ENCODE measurements at places on chromosomes 6 and 20. TPM values are rescaled to one million over a fixed set of nuclear protein-coding genes. Genes with fewer than 3 reads are reported as not detected.

MUC21 gene
- total RNA-seq, result not detected

RCAN2 gene
- 0.43 TPM for total RNA-seq

WFDC2 gene
- total RNA-seq, result 5.0 TPM

DACT2 gene
- not detected for total RNA-seq

TPX2 gene
- total RNA-seq, result 240 TPM

SIGLEC1 gene
- 0.02 TPM for total RNA-seq

GRCh38 chr6:104396077-104396476 is 463.6 kb downstream of the HACE1 start:
- no peaks in the 10 kb centered on the region for H3K36me3 ChIP-seq
- no peak overlapping the region for H3K27ac ChIP-seq
- H3K4me1 ChIP-seq, result no peaks in the 10 kb centered on the region
- no peak for DNase-seq
- H3K4me3 ChIP-seq, result no peak overlapping the region
- no peaks in the 10 kb centered on the region for H3K27me3 ChIP-seq

DNA sequence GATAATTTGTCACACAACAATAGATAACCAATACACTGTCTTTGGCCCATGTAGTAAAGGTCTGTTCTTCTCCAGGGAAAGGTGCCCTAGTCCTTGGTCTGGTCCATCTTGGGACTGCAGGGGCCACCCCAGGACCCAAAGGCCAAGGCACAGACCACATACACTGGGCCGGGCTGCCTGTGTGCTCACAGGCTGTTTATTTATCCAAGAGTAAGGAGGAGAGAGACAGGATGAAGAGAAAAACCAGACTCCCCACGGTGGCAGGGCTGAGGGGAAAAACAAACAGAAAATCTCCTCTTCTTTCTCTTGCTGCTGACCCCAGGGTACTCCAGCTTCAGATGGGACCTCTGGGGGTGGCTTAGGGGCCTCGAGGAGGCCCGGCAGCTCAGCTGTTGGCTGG is 6.5 kb upstream of the CDK5RAP1 start:
- no peaks in the 10 kb centered on the region for H3K4me1 ChIP-seq
- H3K36me3 ChIP-seq, result peaks cover 5% of the 10 kb centered on the region
- no peaks in the 10 kb centered on the region for H3K27me3 ChIP-seq
- no peak overlapping the region for H3K4me3 ChIP-seq
- H3K27ac ChIP-seq, result no peak overlapping the region
- DNase-seq, result no peak

DNA sequence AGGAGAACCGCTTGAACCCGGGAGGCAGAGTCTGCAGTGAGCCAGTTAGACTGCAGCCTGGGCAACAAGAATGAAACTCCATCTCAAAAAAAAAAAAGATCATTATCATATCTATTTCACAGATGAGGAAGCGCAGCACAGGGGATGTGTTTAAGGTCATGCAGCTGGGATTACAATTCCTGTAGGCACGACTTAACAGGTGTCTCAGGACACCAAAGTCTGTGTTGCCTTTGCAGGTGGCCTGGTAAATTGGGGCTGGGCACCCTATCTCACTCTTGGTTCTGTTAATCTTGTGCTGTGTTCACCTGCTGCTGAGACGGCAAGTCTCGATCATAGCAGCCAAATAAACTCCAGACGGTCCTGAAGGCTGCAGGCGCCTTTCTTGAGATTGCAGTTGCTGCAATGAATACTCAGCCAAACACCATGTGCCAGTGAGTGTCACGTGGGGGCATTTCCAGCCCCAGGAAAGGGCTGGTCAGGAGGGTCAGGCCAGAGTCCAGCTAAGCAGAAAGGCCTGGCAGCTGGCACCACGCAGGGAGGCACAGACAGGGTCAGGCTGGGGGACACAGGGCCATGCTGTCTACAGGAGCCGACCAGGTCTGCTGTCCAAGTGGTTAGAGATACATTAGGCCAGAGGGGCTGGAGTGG is 55.8 kb downstream of the FGD2 start:
- no peaks in the 10 kb centered on the region for H3K27me3 ChIP-seq
- peaks cover 7% of the 10 kb centered on the region for H3K4me1 ChIP-seq
- H3K27ac ChIP-seq, result no peak overlapping the region
- no peak for DNase-seq
- no peaks in the 10 kb centered on the region for H3K36me3 ChIP-seq
- no peak overlapping the region for H3K4me3 ChIP-seq

GRCh38 chr6:125832391-125833117 is 41.8 kb downstream of the NCOA7 start:
- no peaks in the 10 kb centered on the region for H3K4me1 ChIP-seq
- no peak overlapping the region for H3K27ac ChIP-seq
- no peak overlapping the region for H3K4me3 ChIP-seq
- no peaks in the 10 kb centered on the region for H3K36me3 ChIP-seq

DNA sequence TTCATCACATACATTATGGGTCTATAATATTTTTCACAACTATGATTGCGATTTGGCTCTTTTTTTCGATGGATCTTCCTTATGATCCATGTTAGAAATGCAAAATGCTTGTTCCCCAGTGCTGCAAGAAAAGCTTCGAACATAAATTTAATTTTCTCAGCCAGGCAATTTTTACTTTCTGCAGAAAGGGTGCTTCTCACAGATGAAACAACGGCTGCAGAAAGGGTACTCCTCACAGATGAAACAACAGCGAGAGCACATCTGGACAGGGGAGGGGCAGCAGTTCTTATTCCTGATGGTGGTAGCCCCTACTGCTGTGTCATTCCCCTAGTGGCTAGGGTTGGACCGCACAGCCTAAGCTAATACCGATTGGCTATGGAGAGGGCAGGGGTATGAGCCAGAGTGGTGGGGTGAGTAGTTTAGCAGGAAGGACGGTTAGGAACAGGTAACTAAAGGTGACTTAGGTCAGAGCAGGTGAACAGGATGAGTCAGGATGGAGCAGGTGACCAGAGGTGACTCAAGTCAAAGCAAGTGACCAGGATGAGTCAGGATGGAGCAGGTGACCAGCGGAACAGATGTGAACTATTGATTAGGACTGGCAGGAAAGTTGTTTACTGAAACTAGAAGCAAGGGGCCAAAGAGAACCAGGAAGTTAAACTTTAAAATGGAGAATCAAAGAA is 13.4 kb upstream of the TREML4 start:
- no peaks in the 10 kb centered on the region for H3K4me1 ChIP-seq
- H3K27ac ChIP-seq, result no peak overlapping the region
- H3K4me3 ChIP-seq, result no peak overlapping the region

DNA sequence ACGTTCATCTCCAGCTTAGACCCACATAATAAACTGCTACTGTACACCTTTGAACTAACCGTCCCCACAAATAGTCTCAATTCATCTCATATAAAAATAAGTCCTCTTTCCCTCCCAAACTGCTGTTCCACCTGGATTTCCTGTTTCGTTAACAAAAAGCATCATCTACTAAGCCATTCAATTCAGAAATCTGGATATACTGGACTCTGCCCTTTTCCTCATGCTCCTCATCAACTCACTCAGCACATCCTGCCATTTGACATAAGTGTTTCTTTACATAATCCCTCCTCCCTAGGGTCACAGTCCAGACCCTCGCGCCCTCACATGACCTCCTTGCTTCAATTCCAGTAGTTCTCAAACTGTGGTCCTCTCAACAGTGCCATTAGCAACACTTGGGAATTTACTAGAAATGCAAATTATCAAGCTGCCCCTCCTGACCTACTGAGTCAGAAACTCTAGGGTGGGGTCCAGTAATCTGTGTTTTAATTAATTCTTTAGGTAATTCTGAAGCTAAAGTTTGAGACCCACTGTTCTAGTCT is 4.5 kb downstream of the MKKS start:
- no peak overlapping the region for H3K4me3 ChIP-seq
- no peak for DNase-seq
- H3K4me1 ChIP-seq, result peaks cover 12% of the 10 kb centered on the region
- no peaks in the 10 kb centered on the region for H3K27me3 ChIP-seq
